Panc1 (cell line): ENCODE measurements at places on chromosomes 4 and X.

DNA sequence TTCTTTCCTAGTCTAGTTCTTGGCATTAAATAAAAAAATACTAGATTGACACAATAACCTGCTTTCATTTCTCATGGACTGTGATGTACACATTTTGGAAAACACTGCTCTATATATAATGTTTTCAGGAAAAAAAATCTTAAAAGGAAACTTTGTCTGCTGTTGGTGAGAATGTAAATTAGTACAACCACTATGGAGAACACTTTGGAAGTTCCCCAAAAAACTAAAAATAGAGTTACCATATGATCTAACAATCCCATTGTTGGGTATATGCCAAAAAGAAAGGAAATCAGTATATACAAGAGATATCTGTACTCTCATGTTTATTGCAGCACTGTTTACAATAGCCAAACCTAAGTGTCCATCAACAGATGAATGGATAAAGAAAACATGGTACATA lies 202.3 kb downstream of the PPP3CA start:
- no peak for DNase-seq

GRCh38 chr4:119093042-119093827 lies 42.4 kb upstream of the MYOZ2 start:
- DNase-seq: no peak

DNA sequence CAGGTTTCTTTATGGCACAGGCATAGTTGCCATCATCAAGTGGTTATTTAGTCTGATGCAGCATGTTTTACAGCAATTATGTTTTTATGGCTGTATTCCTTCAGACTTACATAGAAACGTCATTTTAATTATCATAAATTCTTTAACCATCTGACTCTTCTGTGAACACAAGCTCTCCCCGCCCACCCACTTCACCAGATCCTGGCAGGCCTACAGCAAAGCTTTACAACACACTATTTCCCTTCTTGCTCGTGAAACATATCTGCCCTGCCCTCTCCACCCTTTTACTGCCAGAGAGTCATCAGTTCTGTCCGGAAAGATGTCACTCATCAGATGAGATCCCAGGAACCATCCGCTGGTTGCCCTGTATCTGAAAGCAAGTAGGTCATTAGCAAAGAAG lies 120.5 kb downstream of the HS6ST2 start:
- DNase-seq: no peak

GRCh38 chr4:1669270-1669669 lies 14.8 kb downstream of the FAM53A start:
- no peak for DNase-seq

DNA sequence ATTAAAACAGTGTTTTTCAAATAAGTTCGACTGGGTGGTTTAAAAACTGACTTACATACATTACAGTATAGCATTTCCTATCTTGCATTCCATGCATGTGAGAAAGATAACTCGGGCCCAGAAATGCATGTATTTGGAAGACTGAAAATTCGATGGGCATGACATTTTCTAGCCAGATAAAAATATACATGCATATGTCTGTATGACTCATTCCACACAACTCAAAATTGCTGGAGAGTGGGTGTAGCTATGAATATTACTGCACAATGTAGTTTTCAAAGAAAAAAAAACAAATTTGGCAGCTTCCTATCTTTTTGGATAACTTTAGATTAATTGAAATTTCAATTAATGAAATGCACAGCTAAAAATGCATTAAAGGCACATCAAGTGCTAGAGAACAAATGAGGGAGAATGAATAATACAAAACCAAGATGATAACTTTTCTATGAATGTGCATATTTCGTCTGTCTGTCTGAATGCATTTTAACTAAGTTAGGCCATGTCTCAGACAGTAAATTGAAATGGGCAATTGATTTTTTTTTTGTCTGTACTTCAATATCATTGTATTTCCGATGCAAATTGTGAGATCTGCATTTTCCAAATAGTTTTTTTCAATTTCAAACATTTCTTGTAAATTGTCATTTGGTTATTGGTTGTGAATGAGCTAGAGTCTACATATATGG lies 54.5 kb upstream of the GABRA2 start:
- no peak for DNase-seq

GRCh38 chrX:70437011-70437410 lies 7.6 kb upstream of the DLG3 start:
- no peak for DNase-seq

GRCh38 chrX:121310820-121311219 lies 263.4 kb downstream of the GLUD2 start:
- no peak for DNase-seq

GRCh38 chr4:80852061-80852460 lies 178.4 kb upstream of the BMP3 start:
- no peak for DNase-seq

- DNase-seq: no peak
Measured at GRCh38 chr4:24689212-24689611, 104.9 kb upstream of the DHX15 start.

GRCh38 chr4:52704133-52704532 lies 45.0 kb upstream of the USP46 start:
- no peak for DNase-seq

GRCh38 chr4:38803833-38804653 lies 548 bp downstream of the TLR1 start:
- DNase-seq: no peak

GRCh38 chr4:40197879-40198689 lies 1.3 kb downstream of the RHOH start:
- DNase-seq: no peak

DNA sequence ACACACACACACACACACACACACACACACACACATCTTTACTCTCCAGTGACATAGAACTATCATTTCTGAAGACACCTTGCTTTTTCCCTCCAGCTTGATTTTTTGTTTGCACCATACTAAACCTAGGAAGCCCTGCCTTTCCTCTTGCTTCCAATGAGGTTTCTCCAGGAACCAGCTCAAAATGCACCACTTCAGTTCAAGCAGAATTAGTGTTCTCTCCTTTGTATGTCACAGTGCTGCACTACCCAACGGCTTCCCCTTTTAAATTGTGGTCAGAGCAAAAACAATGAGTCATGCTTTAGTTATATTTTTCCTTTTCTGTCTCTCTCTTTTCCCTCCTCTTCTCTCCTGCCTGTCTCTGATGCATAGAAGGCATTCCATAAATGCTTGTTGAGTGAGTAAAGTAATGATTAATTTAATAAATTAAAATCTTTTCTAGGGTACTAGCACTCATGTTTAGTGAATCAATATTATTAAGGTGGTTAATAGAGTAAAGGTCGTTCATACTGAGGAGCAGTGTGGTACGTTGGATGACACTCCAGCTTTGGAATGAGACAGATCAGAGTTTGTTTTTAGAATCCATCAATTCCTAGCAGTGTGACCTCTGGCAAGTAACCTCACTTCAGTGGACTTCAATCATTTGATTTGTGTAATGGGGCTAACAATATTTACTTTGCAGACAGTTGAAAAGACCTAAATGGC lies 5.9 kb downstream of the RTL3 start:
- DNase-seq: peak; percentile 24

DNA sequence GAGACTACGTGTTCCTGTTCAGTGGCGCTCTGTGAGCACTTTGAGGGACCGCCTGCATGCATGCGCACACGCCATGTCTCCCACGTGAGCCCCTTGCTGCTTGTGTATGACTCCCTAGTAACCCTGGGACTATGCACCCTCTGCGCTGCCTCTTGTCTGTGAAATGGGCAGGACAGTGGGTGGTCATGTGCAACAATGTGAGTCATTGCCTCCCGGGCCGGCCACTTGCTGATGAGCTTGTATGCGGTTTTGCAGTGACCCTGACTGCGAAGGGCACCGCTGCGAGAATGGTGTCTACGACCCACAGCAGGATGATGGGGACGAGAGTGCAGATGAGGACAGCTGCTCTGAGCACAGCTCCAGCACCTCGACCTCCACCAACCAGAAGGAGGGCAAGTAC lies 61.4 kb downstream of the TNIP2 start:
- no peak for DNase-seq

DNA sequence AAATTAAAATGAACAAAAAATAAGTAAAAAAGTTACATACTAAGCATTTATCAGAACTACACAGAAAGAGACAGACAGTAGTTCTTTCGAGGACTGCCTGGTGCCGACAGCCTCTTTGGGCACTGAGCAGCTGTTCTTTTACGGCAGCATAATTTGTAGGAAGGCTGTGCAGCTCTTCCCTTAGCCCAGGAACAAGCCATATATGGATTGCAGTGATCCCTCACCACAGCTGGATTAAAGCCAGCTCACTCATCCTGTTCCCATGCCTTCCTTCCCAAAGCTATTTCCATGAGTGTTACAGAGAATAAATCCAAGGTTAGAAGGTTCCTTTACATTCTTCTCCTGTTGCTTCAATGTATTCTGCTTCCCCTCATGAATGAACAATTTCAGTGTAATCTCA lies 71.7 kb downstream of the DDX60L start:
- peak; percentile 8 for DNase-seq

DNA sequence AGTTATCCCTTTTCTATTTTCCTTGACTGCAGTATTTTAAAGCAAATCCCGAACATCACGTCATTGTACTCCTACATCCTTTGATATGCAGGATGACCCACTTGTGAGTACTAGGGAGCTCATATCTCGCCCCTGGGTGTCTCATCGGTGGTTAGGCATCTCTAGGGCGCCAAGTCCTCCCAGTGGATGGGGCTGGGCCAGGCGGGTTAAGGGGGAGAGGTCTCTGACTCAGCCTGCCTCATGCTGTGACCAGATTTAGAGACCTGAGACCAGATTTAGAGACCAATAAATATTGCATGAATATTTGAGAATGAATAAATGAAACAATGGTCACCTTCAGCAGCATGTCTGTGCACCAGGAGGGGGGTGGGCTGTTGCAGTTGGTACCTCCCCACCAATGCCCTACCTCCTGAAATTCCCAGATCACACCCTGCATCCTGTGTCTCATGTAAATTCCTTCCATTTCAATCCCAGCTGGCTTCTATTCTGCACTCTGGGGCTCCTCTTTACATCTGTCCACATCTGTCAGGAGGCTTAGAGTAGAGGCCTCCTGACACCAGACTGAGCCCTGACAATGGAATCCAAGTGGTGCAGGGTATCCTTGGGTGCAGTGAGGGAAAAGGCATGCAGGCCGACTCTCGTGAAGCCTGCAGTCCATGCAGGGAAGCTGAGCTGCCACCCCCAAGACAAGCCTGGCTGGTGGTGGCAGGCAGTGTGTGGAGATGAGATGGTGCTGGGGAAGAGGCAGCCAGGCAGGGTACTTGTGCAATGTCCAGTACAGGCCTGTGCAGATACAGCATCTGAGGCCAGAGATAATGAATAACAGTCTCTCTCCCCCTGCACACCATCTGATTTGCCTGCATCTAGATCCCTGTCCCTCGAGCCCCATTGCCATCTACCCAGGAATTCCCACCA lies 5.2 kb downstream of the APLN start:
- DNase-seq: no peak

DNA sequence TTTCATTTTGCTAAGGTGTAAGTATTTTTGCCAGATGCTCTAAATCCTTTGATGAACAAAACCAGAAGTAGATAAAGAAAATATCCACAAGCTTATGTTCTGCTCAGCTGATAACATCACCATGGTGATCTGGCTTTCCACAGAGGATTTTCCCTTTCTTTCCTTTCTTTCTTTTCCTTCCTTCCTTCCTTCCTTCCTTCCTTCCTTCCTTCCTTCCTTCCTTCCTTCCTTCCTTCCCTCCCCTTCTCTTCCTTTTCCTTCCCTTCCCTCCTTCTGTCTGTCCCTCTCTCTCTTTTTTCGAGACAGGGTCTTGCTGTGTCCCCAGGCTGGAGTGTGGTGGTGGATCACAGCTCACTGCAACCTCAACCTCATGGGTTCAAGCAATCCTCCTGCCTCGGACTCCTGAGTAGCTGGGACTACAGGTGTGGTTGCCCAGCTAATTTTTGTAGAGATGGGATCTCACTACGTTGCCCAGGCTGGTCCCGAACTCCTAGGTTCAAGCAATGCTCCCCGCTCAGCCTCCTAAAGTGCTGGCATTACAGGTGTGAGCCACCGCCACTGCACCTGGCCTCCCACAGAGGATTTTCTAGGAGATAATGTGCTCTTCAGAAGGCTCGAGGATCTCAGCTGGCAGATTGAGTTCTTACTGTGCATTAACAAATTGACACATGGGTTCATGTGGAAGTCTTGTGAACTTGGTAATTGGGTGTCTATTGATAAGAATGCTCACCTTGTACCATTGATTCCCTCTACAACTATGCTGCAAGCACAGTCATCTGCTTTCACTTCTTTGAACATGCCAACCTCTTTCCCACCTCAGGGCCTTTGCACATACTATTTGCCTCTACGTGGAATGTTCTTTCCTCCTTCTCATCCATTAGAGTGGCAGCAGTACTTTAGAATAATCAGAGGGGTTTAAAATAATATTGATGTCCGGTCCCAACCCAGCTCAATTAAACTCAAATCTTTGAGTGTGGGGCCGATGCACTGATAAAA lies 1.4 kb upstream of the RHOH start:
- no peak for DNase-seq

DNA sequence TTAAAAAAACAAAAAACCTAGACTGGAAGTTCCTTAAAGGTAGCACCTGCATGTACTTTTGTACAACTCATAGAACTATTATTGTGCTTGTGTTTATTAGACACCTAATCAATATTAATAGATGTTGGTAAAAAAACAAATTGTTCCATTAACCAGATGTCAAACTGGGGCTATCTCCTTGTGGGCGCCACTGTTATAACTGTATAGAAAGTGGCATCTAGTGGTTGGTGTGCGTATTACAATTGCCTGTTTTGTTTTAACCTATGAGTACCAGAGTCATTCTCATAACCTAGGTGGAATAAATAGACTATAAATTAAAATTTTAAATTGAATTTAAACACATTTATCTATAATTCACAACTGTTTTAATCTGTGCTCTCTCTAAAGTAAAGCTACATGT lies 97.4 kb downstream of the COL4A5 start:
- DNase-seq: peak; percentile 10

DNA sequence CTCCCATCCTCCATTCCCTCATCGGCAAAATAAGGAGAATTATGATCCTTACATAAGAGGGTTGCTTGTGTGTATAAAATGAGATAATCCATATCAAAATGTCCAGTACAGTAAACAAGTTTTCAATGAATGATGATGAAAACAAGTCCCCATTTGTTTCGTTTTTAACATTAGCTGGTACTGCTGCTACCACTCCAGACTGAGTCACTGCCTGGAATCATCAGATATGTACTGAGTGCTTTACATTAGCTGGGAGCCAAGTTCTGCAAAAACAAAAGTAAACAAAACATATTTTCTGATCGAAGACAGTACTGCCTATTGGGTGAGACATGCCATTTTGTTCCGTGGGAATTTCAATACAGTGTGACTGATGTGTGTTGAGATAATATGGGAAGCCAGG lies 123.2 kb upstream of the IGFBP7 start:
- no peak for DNase-seq

GRCh38 chr4:66489783-66490452 lies 819.6 kb upstream of the EPHA5 start:
- no peak for DNase-seq
